ENCODE measurements at places on chromosomes 1 and 21.

DNA sequence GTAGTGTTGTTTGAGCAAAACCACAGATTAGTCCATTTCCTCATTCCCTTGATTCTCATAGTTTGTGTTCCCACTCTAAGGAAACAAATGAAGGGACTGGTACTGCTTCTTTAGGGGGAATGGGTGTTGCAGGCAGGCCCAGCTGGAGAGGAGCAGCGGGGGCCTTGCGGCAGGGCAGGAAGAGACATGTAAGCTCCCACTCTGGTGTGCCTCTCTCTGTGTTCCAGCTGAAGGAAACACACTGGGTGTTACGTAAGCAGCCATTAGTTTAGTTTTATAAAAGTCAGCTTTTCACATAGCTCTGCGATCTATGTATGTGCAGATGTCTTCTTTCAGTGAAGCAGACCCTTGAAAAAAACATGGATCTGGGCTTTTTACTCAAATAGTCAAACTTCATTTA is 99.5 kb downstream of the CACHD1 start:
- no peak for DNase-seq

GRCh38 chr1:165851034-165851658 is 23.7 kb downstream of the UCK2 start:
- DNase-seq, result no peak

DNA sequence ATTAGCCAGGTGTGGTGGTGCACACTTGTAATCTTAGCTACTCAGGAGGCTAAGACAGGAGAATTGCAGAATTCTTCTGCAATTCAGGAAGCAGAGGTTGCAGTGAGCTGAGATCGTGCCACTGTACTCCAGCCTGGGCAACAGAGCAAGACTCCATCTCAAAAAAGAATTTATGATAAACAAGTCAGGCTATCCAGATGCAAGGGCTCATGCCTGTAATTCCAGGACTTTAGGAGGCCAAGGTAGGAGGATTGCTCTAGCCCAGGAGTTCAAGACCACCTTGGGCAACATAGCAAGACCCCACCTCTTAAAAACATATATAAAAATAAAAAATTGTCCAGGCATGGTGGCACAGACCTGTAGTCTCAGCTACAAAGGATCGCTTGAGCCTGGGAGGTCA is 10.5 kb upstream of the CBR3 start:
- DNase-seq, result no peak

- no peak for DNase-seq
Measured at GRCh38 chr1:208541225-208541855, 297.2 kb upstream of the PLXNA2 start.

DNA sequence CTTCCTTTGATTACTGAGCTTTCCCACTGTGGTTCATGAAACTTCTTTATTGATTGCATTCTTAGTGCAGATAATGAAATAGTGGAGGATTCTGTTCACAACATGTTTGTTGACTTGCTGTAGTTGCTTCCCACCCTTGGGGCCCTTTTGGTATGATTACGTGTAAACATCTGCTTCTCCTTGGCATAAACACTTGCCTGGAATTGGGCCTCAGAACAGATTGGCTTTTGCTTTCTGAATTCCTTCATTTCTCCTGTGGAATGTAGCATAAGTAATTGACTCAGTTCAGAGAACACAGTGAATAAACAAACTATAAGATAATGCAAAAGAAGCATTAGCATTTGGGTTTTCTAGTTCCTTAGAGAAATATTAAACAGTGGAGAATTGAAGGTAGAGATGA is 59.5 kb upstream of the LAMC2 start:
- no peak for DNase-seq

- DNase-seq, result no peak
Measured at GRCh38 chr1:206455289-206455665, 15.0 kb upstream of the IKBKE start.

DNA sequence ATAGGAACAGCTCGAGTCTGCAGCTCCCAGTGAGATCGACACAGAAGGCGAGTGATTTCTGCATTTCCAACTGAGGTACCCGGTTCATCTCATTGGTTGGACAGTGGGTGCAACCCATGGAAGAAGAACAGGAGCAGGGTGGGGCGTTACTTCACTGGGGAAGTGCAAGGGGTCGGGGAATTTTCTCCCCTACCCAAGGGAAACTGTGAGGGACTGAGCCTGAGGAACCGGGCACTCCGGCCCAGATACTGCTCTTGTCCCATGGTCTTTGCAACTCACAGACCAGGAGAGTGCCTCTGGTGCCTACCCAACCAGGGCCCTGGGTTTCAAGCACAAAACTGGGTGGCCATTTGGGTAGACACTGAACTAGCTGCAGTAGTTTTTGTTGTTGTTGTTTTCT is 307.1 kb downstream of the AMY1C start:
- DNase-seq, result no peak

DNA sequence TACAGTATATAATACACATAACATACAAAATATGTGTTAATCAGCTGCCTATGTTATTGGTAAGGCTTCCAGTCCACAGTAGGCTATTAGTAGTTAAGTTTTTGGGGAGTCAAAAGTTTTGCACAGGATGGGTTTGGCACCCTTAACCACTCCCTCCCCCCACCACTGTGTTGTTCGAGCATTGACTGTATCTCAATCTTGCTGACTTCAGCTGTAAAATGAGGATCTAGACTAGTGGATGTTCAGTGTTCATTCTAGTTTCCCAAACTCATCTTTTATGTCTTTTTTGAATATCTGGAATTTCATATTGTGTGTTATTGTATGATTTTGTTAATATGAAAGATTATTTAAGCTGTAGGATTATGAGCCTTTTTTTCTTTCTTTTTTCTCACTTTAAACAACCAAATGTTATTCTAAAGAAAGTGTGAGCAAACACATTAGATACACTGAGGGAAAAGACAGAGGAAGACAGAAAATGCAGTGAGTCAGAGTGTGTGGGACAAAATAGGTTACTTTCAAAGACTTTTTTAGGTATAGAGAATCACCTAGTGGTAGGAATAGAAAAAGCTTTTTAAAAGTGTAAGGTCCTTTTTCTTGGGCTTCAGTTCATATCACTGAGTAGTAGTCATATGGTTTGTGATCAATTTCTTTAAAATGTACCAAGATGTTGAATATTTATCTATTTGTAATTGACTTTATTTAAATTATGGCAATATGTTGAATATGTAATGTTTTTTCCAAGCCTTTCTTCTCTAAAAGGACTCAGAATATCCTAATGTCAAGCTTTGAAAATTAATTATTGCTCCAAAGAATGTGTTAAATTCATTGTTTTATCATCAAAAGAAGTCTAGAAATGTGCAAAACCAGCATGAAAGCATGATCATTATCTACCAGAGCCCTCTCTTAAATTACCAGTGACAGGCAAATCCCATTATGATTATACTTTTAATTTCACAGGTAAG is 17.9 kb upstream of the CENPF start:
- no peak for DNase-seq

DNA sequence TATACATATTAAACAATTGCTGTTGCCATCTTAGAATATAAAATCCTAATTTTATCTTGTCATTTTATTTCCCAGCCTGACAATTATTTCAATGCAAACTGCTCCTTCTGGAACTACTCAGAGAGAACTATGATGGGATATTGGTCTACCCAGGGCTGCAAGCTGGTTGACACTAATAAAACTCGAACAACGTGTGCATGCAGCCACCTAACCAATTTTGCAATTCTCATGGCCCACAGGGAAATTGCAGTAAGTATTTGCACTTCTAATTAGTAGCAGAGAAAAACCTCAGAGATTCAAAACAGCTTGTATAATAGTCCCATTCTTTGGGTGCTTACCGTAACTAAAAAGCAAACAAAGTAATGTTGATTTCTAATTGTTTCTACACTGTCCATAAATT is 167.2 kb downstream of the ADGRL2 start:
- DNase-seq, result no peak

- DNase-seq, result no peak
Measured at GRCh38 chr1:245200146-245200545, 45.4 kb downstream of the KIF26B start.

- no peak for DNase-seq
Measured at GRCh38 chr1:156081917-156082308, 352 bp downstream of the MEX3A start.

GRCh38 chr1:168582688-168583336 is 6.4 kb downstream of the XCL1 start:
- DNase-seq, result no peak

GRCh38 chr1:198173832-198174231 is 17.0 kb downstream of the NEK7 start:
- no peak for DNase-seq

DNA sequence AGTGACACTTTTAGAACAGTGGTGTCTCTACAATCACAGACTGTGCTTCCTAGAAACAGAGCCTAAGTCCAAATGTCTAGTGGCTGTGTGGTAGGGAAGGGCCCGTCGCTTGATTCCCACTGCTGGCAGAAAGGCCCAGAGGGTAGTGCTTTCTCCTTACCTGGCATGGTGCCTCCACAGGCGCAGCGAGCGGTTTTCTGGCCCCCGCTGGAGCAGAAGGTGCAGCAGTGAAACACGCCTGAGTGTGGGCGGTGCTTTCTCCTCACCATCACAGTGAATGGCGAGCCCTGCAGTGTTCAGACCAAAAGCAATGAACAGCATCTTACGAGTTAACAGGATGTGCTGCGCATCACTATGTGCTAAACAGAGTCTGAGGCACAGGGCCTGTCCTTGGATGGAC is 8.3 kb downstream of the TRIM45 start:
- no peak for DNase-seq

DNA sequence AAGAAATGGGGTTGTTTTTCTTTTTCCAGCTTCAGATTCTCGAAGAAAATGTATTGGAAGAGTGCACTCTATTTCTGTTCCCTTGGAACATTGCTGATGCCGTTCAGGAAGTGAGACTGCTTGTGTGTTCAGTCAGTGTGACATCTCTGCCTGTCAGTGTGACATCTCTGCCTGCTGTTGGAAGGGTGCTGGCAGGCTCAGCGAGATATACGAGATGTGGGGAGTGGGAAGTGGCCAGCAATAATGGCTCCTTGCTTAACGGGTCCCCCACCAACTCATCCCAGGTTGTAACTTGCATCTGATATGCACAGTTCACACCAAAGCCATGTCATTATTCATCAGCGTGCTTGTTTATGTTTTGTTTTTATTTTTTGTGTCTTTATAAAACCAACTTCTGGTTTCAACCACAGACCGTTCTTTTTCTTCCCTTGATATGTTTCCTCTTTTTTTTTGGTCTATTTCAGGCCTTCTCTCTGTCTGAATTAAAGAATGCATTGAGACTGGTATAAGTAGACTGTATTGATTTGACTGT is 145.4 kb downstream of the GALNT2 start:
- no peak for DNase-seq

DNA sequence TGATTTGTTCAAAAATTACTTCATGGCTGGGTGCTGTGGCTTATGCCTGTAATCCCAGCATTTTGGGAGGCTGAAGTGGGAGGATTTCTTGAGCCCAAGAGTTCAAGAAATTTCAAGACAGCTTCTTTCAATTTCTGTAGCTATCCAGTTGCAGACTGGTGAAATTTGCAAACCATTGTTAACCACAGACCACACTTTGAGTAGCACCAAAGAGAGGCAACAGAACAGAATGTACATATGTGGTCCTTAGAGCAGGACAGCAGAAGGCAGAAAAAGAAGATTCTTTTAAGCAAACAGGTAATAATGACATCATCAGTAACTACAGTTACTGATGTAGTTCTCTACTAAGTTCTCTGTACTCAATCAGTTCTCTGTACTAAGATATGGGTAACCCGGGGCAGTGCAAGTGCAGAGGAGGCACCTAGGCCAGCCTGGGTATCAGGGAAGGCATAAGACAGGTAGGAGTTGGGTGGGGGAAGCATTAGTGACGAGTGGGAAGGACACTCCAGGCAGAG is 5.5 kb upstream of the KLF17 start:
- no peak for DNase-seq

- no peak for DNase-seq
Measured at GRCh38 chr1:94698356-94698755, 121.8 kb upstream of the SLC44A3 start.

- no peak for DNase-seq
Measured at GRCh38 chr1:24364605-24364974, 45.4 kb downstream of the GRHL3 start.

DNA sequence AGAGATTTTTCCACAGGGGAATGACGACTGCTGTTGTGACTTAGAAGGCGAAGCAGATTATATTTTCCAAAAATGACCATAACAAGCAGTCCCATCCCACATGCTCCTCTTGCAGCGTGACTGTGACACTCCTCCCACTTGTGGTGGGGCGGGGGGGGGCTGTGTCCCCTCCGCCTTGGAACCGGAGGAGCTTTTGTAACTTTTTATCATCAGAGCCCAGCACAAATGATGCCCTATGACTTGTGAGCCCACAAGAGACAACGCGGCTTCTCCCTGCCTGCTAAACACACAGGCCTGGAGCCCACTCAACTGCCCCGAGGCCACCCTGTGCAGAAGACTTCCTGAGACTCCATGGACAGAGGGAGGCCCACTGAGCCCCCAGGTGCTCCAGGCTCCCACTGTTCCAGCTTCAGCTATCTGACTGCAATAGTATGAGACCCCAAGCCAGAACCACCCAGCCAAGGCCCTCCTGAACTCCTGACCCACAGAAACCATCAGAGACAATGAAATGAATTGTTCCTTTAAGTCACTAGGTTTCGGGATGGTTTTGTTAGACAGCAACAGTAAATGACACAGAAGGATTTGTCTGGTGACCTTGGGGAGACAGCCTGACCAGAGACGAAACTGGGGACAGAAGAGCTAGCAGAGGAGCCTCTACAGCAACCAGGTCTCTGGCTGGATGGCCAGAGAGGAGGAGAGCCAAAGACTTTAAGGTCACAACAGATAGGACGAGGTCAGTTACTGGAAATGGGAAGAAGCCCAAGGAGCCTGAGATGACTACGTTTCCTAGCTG is 58.8 kb downstream of the CAPZB start:
- no peak for DNase-seq

GRCh38 chr21:36587388-36587787 is 107.5 kb upstream of the CLDN14 start:
- DNase-seq, result no peak

DNA sequence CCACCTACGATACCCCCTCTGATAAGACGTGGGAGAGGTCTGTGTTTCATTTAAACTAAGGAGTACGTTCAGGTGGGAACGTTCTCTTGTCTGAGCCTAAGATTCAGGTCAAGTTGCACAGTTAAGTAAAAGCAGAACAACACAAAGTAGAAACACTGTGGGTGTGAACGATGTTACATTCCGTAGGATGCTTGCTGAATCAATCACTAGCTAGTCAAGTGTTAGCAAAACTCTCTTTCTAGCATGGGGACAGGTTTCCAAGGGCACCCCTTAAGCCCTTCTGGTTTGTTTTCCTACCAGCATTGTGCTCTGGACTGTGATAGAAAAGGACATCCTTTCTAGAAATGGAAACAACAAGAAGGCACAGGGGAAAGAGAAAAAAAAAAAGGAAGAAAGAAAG is 13.3 kb downstream of the C1orf162 start:
- no peak for DNase-seq

DNA sequence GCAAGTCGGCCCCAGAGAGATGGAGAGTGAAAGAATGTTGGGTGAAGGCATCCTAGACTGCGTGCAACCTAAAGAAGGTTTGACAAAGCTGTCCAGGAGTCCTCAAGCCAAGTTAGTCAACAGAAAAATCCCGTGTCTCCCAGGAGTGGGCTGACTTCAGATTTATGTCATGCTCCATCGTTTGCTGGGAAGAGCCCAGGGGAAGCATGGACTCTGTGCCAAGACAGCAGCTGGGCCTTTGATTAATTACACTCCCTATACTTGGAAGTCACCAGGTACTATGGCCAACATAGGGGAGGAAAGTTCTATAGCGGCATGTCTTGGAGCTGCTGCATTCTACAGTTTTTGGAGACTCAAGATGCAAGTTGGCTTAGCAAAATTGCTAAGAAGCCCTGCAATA is 247.4 kb downstream of the KAZN start:
- no peak for DNase-seq
